ENCODE measurements at places on chromosomes 3 and 15.
A peak's percentile ranks its signal among the peaks of the same experiment; 100 is the strongest.

DNA sequence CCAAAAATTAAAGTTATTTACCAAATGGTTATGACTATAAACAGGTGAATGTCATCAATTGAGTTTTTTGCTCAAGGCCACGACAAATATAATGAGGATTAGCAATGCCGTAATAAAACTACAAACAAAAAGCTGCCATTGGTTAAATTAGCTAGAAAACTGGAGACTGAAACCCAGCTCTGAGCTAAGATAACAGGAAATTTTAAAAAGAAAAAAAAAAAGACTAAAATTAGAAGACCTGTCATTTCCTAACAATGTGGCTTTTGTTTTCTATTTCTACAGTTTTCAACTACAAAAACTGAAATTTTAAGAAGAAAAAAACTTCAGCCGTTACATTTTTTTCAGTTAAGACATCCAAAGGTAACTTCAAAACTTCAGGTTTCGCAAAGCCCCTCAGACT lies 9.7 kb downstream of the SLC12A6 start:
- no peak for DNase-seq

GRCh38 chr15:61831505-61831921 lies 228.7 kb downstream of the VPS13C start:
- DNase-seq, result no peak

- peak; percentile 52 for DNase-seq
Measured at GRCh38 chr3:183540501-183541234, 14.8 kb downstream of the KLHL6 start.

- DNase-seq, result no peak
Measured at GRCh38 chr15:68749793-68750192, 70.9 kb downstream of the ANP32A start.

- no peak for DNase-seq
Measured at GRCh38 chr3:31772272-31772671, 208.8 kb downstream of the OSBPL10 start.

DNA sequence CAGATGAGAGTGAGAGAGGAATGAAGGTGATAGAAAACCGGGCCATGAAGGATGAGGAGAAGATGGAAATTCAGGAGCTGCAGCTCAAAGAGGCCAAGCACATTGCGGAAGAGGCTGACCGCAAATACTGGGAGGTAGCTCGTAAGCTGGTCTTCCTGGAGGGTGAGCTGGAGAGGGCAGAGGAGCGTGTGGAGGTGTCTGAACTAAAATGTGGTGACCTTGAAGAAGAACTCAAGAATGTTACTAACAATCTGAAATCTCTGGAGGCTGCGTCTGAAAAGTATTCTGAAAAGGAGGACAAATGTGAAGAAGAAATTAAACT lies 88.9 kb downstream of the EOMES start:
- peak; percentile 51 for DNase-seq

GRCh38 chr15:89673165-89673512 lies 6.0 kb downstream of the PLIN1 start:
- DNase-seq, result no peak

DNA sequence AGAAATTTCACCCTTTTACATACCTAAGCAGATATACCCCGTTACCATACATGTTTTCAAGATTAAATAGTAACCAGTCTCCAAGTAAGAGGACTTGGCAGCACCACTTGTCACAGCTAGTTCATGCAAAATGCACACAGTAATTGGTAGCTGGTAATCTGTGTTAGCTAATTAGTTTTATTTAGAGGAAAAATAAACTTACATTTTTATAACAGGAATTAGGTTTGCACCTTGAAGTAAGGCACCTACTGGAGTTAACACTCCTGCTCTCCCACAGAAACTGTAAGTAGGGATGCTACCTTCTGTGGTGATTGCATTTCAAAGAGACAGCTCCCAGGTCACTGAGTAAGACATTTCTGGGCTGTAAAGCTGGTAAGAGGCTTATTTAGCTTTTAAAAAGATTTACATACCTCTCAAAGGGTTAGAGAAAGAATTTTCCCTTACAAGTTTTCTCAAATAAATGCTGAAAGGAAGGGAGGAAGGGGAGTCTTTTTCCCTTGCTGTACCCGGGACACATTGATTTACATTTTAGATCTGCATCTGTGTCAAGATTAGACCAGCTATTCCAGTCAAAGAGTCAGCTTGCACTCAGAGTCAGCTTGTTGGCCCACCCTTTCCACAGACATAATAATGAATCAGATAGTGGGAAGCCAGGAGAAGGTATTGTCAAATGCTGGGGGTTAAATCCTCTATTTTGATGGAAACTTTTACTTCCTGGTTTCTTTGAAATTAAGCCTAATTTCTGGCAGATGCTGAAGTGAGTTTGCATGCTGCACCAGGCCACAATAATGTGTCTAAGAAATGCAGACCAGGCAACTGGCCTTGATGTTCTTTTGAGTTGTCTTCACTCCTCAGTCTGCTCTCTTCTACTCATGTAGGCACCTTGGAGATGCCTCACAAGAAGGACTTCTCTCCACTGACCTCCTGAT lies 77.6 kb upstream of the CHD2 start:
- DNase-seq, result no peak

DNA sequence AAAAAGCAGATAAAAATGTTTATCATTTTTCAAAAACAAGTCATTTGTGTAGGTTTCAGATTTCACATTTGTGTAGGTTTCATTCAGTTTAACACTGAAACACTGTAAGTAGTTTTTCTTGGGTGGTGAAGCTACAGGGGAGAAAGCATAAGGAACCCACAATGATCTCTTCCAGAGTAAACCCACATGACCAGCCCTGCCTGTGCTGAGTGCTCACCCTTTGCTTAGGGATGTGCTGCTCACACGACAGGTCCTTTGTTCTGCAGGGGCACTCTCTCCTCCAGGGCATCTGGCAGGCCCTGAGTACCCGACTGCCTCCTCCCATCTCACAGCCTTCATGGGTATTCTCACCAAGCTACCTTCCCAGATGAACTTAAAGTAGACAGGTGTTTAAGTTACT lies 28.9 kb downstream of the ZXDC start:
- no peak for DNase-seq

GRCh38 chr15:48976444-48977088 lies 12.8 kb upstream of the SHC4 start:
- no peak for DNase-seq

DNA sequence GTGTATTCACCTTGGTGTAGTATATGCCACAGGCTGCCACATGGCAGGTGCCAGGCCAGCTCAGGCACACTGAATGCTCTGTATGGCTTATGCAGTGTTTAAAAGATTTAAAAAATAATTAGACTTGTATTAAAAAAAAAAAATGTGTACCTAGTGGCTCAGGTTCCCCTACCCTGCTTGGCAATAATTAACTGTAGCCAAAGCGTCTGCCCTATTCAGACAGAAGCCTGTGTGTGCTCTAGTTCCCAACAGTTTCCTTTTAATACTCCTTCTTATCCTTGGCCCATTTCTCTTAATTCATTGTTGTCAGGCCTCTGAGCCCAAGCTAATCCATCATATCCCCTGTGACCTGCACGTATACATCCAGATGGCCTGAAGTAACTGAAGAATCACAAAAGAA lies 752.2 kb upstream of the CFAP20DC start:
- no peak for DNase-seq

DNA sequence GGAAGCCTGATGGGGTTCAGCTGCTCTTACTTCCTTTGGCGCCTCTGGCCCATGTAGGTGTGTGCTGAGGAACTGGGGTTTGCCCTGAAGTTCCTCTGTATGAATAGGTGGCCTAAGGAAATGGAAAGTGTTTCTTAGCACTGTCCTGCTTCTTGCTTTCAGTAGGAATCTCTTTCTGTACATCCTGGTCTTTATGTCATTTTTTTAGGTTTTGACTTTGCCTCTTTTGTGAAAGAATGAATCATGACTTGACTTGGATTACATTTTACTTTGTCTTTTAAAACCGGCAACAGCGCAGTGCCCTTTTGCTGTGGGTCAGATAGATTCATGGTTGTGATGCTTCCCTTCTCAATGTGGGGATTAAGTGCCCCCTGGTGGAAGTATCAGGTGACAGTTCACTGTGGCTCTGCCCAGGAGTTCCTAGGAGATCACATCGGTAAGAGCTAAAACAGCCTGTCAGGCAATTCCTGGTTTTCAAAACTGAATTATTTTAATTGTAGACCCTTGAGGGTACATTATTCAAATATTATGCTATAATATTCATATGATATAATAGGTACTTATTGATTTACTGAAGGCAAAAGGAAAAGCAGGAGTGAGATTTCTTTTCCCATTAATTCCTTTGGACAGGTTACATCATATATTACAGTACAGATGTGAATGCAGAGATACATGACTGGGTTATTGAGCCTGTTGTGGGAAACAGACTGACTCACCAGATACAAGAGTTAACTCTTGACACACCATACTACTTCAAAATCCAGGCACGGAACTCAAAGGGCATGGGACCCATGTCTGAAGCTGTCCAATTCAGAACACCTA lies 95.4 kb downstream of the HCN4 start:
- DNase-seq, result no peak

- DNase-seq, result no peak
Measured at GRCh38 chr3:10493202-10493589, 12.2 kb downstream of the ATP2B2 start.

DNA sequence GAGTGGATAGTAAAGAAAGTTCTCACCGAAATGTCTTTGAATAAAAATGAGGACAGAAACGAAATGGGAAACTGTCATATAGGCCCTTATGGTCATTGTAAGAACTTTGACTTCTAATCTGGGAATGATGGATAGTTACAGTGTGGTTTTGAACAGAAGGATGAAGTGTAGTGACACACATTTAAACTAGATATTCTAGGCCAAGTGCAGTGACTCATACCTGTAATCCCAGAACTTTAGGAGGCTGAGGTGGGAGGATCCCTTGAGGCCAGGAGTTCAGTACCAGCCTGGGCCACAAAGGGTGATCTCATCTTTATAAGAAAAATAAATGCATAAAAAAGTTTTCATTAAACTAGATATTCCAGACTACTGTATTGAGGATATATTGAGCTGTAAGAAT lies 452.8 kb downstream of the ROBO1 start:
- DNase-seq, result no peak

DNA sequence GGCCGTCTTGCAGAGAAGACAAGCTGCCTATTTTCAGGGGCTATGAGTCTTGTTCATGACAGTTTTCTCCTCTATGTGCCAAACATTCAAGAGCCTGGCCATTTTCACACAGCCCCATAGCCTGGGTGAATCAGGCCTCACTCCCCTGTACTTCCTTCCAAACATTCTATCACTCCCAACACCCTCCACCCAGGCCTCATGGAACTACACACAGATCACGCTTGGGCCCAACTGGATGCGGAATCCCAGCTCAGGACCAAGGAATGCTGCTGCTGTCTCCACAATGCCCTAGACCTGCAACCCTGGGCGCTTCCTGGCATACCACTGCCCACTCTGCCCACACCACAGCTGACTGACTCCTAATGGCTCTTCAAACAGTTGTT lies 39.4 kb upstream of the PCSK6 start:
- DNase-seq, result no peak

Data from left lung (tissue), 14 donors.